Glomerular endothelial cell (primary cell): ENCODE measurements at places on chromosomes 11 and 22. TPM values are rescaled to one million over a fixed set of nuclear protein-coding genes. Genes with fewer than 3 reads are reported as not detected.

The UPK3A gene
- not detected in 2 replicates for total RNA-seq

The ABTB2 gene
- total RNA-seq = 3.5 and 3.6 TPM in 2 replicates

The APOL5 gene
- not detected in 2 replicates for total RNA-seq

The SYT9 gene
- total RNA-seq = 0.10 TPM in 1 of 2 replicates, not detected in the other

The MMP12 gene
- total RNA-seq = not detected in 2 replicates

The CARD18 gene
- not detected in 2 replicates for total RNA-seq

DNA sequence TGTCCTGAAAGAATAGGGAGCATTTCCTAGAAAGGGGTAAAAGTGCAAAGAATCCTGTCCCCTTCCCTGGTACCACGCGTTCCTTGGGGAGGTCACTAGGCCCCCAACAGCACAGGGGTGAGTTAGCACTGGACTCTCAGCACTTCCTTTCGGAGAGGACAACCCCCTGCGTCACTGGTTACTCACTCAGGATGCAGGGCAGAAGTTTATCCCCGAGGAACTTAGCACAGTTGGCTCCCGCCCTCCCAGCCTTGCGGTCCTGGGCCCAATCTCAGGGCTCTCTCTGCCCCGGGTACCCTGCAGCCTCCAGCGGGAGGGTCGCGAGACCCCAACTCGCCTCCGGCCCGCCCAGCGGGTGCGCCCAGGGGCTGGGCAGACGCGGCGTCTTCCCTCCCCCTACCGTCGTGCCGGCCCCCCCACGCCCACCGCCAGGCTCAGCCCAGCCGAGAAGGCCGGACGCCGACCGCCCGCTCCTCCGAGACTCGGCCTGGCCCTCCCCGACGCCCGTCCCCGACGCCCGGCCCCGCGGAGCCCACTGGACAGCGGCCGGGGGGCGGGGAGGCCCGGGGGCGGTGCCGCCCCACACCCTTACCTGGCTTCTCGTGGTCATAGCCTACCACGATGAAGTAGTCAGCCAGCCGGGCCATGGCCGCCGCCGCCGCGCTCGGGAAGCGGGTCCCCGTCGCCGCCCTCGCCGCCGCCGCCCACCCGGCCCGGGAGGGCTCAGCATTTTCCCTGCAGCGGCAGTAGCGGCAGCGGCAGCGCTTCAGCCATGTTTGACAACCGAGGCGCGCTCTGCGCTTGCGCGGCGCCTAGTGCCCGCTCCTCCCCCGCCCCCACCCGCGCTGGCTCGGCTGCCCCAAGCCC is at the start of gene SBF2:
Gene SBF2, minus strand, starts transcription at position 797 of the 867 bp plus-strand sequence. Its CDS starts 150 bp downstream, at position 647.
- no peak for DNase-seq

DNA sequence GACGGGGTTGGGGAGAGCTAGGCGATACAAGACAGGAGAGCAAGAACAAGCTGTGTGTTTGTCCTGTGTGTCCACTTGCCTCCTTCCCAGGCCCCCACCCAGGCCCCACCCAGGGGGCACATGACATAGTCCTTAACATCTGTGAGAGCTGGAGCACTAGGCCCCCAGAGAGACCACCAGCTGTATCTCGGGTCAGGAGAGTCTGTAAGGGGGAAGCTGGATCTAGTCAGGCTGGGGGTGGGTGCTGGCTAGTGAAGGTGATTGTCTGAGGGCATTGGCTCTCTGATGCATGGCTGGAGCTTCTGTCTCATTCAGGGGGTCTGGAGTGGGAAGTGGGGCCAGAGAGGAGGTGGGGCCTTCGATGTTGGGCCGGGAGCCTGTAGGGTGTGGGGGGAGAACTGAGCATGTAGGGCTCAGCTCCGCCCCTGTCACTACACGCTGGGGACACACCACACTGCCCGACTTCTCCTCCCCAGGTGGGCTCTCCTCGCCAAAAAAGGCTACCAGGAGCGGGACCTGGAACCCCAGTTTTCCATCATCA is 571 bp downstream of the P2RX6 start:
- DNase-seq = no peak

GRCh38 chr11:117944554-117944953 is 15.4 kb upstream of the TMPRSS13 start:
- DNase-seq = no peak

GRCh38 chr22:30909306-30909705 is 59.3 kb downstream of the MORC2 start:
- no peak for DNase-seq

DNA sequence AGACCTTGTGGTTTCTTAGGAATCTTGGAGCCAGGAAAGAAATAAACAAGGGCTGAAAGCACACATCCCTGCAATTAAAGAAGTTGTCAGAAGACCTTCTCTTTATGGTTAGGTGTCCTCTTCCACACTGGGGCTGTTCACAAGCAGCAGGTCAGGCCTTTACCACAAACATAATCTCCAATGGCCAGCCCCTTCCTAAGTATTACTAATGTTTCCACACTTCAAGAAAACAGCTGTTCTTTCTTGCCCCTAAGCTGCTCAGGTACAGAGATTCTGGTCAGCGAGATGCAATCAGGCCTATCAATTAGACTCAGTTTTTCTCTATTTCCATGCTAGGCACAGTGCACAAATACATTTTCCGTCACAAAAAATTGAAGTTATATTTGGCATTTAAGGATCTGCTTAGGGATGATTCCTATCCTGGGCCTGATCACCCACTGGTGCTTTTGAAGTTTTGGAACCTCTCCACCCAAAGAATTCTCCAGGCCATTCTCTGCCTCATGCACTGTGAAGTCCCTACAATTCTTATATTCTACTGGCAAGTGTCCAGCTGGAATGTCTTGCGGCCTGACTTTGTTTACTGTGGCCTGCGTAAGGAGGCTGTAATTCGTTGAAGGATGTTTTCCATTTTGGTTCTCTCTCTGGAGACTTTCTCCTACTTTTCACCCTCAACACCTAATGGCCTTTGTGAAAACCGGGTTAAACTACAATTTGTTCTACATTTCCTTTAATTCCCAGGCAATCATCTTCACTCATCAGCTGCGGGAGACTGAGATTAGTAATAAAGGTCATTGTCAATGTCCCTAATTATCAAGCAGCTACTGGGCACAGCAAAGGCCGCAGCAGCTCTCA is 5.1 kb downstream of the PRAME start:
- DNase-seq = no peak

- DNase-seq = no peak
Observed at GRCh38 chr22:17201285-17201945, 17.8 kb downstream of the ADA2 start.

- no peak for DNase-seq
Observed at GRCh38 chr11:78520230-78520629, 54.4 kb downstream of the NARS2 start.
